HS-5 (cell line): ENCODE measurements at places on chromosomes 2 and 18.

DNA sequence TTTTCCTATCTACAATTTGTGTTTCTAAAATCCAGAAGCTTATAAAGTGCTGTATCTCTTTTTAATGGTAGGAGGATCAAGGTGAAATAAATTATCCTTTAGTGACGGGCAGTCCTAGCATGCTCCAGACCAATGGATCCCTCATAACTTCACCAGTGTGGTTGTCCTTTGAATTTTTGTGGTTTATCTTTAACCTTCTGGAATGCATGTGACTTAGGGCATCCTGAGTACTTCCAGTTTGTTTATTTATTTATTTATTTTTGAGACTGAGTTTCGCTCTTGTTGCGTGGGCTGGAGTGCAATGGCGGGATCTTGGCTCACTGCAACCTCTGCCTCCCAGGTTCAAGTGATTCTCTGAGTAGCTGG is 40.4 kb downstream of the NUP35 start:
- no peak for DNase-seq

- no peak for DNase-seq
Observed at GRCh38 chr2:232354069-232354468, 24.5 kb upstream of the ALPP start.

DNA sequence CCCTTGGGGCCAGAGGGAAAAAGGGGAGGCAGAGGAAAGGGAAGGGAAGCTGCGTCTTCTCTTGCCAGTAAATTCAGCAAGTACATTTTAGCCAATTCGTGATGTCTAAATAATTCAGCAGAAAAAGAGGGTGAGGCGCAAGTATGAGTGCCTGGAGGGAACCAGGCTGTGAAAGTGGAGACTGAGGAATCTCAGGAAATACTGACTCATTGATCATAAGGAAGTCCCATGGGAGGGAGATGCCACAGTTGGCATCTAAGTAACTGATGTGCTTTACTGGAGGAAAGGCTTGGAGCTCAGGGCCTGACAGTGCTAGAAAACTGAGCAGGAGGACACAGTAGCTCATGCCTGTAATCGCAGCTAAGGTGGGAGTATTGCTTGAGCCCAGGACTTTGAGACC is 31.1 kb downstream of the KIF5C start:
- DNase-seq: peak; percentile 52

- DNase-seq: peak; percentile 35
Observed at GRCh38 chr2:101253703-101254450, 1.2 kb downstream of the CNOT11 start.

- no peak for DNase-seq
Observed at GRCh38 chr2:200393191-200393590, 86.7 kb downstream of the SPATS2L start.

GRCh38 chr2:197196541-197197180 is 113.9 kb downstream of the ANKRD44 start:
- DNase-seq: no peak

GRCh38 chr2:172215936-172216335 is 113.2 kb upstream of the DLX2 start:
- no peak for DNase-seq

- no peak for DNase-seq
Observed at GRCh38 chr18:23536204-23536603, 32.9 kb downstream of the RMC1 start.

DNA sequence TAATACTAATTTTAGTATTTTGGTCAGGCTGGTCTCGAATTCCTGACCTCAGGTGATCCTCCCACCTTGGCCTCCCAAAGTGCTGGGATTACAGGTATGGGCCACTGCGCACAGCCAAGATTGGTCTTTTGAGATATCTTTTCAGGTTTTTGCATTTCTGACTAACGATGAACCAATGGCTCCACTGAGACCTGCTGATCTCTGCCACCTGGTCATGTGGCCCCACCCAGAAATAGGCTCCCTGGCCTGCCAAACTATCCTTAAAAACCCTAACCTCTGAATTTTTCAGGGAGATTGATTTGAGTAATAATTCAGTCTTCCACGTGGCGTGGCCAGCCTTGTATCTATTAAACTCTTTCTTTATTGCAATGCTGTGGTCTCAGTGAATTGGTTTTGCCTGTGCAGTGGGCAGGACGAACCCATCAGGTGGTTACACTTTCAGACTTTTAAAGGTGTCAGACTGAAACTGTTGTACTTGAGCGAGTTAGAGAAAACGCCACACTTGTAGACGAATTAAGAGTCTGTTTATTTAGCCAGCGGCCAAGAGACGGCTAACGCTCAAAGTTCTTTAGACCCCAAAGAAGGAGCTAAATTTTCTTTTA is 85.8 kb upstream of the MSH6 start:
- no peak for DNase-seq

DNA sequence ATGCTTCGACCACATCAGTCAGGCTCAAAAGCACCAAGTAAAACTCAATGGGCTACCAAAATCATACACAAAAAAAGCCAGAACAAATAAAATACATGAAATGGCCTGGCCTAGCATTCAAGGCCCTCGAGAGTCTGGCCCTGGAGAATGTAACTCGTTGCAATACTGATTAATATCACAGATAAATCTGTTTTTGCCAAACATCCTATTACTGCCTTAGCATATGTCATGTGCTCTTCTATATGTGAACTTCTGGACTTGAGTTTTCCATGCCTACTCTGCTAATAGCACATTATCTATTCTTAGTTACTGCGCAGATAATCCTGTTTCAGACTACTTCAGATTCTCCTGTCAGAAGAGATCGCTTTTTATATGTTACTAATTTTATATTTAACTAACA is 250.7 kb upstream of the SMAD7 start:
- DNase-seq: no peak

DNA sequence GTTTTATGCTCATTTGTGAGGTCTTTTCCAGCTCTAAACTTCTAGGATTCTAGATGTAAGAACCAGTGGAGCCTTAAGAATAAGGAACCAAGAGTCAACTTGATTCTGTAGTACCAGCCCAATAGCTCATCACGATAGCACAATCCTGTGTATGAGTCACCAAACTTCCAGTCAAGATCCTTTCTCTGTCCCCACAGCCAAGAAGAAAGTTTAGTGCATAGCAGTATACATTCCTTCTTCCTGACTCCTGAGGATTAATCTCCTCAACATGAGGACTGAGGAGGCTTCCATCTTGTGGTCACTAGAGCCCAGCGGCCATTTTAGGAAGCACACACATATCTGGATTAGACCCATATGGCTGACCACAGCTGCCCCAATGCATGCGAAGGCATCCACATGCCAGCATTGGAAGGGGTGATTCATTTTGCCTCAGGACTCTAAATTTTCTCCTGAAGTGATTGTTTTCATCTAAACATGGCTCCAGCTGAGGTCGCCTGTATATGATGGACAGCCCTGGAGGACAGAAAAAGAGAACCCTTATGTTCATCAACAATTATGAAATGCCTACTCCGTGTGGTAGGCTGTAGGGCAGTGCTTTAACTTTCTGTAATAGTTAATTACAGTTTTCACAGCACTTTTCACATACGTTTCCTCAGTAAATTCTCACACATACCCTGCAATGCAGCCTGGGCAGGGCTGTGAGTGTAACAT is 53.5 kb downstream of the RASGRP3 start:
- peak; percentile 94 for DNase-seq
